ENCODE measurements at places on chromosomes 1 and 21.

DNA sequence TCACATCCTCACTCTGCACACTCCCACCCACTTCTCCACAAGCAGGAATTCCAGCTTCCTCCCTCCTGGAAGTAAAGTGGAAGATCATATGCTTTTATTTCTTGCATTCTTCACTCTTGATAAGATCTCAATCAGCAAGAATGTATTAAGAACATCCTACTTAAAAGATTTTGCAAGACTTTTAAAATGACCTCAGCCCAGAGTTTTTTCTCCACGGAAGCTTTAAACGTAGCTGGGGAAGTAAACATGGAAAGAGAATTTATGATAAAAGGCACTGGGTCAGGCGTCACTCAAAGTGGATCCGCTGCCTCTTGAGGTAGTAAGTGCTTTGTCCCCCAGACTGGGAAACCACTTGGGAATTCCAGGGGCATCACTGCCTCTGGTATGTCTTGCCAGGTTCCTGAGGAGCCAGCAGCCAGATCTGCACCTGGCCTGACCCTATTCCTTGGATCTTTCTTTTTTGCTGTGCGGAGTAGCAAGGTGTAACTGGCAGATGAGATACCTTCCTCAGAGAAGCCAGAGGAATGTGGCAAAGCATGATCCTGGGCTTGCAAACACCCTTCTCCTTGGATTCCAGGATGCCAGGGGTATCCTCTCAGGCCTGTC is 33.9 kb downstream of the CDK18 start:
- no peak for DNase-seq

DNA sequence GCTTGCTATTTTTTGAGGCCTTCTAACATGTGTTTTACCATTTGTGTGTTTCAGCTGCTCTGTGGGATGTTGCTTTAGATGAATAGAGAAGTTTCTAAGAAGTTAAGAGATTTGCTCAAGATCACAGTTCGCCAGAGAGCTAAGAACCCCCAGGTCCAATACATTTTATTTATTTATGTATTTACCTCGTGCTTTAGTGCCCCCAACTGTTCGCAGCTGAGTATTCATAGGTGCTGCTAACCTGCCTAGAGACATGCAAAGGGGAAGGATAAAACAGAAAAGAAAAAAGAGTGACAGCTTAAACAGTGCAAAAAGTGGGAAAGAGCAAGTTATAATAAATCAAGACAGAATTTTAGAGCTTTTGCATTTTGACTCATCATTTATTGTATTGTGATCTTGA is 31.1 kb downstream of the NFYC start:
- DNase-seq = no peak

GRCh38 chr1:179779645-179780272 is 36.7 kb downstream of the FAM163A start:
- no peak for DNase-seq

GRCh38 chr21:19224090-19224489 is 820.5 kb upstream of the TMPRSS15 start:
- no peak for DNase-seq

DNA sequence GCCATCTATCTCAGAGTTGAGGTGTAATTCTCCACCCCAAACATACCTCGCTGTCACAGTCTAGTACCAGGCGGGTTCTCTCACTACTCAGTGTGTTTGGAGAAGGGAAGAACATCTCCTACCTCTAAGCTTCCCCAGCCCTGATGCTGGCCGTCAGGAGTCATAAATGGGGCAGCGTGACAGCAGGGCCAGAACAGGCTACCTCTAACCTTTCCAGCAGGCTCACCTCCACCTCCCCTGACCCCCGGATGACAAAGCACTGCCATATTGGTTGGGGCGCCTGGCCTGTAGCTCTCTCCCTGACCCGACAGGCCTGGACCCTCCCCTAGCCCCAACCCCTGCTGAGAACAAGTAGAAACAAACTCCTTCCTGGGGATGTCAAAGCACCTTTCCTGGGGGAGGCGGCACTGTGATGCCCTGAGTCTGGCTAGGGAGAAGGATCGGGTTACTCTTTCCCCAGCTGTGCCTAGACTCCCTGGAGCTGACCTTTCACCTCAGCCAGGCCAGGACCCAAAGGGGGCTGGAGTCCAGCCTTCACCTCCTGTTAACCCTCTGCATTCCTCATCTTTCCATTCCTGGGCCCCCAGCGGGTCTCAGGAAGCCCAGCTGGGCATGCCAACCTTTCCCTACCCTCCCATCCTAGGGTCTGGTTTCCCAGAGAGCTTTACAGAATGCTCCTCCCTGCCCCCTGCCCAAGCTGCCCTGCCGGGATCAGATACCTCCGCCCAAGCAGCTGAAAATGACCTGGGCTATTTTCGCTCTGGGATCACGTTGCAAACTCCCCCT is 34.2 kb downstream of the AHDC1 start:
- DNase-seq = no peak

DNA sequence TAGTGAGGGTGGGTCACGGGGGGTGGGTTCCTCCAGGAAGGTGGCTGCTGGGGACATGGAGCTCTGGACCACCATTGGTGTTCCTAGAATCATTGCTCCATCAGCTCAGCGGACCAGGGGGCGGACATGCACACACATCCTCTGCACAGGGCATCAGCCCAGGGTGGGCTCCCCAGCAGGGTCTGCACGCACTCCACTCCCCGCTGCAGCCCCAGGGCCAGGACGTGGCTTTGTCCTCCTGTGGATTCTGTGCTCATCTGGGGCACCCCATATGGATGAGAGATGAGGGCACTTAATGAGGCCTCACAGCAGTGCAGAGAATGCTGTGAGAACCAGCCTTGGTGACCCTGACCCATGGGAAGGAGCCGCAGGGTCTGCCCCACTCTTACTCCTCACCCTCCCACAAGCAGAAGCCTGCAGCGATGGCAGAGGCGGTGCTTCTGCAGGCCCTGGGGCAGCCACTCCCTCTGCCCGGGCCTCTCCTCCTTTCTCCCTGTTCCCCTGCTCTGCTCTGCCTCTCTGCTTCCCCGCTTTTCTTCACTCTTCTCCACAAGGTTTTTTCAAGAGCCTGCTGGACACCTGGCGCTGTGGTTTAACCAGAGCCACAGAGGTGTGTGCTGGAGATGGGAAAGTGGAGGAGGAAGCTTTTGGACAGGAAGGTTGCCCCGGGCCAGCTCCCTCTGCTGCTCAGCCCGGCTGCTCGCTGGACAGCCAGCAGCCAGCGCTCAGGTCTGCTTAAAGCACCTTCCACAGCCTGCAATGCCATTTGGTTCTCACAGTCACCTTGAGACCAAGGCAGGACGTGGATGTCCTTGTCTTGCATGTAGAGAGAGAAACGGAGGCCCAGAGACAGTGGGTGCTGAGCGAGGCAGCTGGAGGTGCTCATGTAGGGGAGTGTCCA is 26.3 kb upstream of the PCBP3 start:
- no peak for DNase-seq

DNA sequence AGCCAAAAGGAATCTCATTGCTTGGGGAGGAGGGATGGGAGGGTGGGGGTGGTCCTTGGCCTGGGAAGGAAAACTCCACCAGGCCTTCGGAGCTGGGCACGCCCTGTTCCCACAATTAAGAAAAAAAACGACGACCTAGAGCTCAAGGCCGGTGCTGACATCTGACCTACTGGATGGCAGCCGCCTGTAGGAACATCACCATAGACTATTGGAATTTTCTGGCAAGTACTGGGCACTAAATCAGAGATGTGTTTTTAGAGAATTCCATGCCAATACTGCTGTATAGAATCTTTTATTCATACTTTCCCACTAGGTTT is 729 bp downstream of the NADK start:
- no peak for DNase-seq

- no peak for DNase-seq
These were observed 465.7 kb downstream of the PLPP3 start for GRCh38 chr1:56113679-56114078.

DNA sequence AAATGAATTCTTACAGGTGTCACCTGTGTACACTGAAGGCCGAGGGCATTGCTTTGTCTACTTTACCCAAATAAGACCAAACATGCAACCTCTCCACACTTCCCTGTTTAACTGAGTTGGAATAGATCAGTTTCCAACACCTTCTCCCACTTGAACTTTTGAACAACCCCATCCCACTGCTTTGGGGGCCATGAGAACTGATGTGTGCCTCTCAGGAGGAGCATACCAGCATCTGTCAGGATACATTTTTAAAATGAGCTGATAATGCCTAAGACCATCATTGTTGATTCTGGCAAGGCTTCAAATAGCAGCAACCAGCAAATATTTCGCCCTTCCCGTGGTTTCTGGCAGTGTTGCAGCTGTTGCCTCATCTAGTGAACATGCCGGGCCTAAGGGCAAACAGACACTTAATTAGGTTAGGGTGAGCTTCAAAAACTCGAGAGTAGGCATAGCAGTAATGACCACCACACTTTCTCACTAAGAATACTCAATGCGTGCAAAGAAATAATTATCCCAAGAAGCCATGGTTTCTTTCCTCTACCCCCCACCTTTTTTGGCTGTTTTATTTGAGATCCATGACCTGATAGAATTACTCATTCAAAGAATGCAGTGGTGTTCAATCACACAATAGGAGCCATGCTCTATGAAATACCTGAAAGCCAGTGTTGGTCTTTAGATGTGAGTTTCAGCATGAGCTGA is 63.7 kb downstream of the MAP10 start:
- no peak for DNase-seq

DNA sequence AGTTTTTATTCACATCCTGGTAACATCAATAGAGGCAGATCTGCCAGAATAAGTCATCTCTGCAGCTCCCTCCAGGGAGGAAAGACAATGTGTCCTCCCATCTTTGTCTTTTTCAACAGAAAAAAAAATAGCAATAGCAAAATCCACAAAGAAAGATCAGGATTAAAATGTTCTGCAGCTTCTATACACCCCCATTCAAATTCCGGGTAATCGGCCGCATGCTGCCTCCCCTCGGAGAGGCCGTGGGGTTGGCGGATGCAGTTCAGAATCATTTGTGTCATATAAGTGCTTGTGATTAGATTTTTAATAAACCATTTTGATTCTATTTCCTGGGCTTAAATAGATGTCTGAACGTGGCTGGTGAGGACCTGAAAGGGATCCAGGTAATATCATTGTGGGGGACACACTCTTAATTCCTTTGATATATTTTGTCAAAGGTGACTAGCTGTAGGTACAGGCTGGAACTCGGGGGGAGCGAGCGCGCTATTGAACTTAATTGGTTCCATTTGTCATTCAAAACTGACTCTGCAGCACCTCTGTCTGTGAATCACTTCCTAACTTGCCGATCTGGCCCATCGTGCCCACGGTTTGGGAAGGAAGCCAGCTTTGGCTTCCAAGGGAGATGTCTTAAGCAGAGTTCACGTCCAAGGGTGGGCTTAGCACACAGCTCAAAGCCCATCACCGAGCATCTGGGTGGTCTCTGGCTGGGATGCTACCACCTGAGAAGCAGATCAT is 85.6 kb upstream of the ARHGEF16 start:
- no peak for DNase-seq

DNA sequence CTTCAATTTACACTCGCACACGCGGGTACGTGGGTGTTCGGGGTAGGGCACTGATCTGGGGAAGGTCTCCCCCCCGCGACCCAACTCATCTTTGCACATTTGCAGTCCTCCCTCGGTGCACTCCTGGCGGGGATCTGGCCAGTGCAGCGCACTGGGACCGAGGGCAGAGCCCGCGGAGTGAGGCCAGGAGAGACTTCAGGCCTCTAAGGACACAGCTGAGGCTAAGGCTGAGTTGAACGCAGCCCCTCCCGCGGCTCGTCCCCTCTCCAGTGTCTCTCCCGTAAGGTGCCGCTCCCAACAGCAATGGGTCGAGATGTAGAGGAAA is 936 bp upstream of the NCAM2 start:
- DNase-seq = no peak

DNA sequence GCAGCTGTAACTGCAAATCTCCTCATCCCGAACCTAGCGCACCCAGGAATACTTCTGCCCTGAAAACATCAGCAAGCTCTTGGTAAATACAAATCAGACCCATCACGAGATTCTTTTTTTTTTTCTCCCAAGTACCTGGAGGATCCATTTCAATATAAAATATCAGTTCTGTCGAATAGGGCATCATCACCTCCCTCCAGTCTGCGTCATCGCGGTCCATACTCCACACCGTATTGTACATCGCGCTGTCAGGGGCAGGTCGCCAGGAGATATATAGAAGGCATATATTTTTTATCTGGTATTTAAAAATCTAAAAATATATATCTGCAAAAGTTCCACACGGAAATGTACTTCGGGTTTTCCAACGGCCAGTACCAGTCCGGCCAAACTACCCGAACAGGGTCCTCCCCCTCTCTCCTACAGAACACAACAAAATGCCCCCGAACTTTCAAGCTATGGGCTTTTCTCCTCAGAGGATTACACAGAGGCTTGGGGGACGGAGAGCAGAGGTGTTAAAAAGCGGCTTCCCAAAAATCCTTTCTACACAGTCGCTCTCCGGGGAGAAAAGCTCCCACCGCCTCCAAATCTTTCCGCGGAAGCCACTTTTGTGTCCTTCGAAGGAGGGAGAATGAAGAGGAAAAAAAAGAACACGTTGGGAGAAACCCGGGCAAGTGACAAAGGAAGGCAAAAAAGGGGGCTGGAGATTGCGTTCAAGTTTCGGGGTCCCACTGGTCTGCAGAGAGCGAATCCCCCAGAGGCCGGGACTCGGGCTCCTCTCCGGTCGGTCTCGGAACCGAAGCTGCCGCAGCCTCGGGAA is 509 bp downstream of the PIK3R3 start:
- no peak for DNase-seq

- no peak for DNase-seq
These were observed 240.4 kb downstream of the HMCN1 start for GRCh38 chr1:185974367-185975170.

DNA sequence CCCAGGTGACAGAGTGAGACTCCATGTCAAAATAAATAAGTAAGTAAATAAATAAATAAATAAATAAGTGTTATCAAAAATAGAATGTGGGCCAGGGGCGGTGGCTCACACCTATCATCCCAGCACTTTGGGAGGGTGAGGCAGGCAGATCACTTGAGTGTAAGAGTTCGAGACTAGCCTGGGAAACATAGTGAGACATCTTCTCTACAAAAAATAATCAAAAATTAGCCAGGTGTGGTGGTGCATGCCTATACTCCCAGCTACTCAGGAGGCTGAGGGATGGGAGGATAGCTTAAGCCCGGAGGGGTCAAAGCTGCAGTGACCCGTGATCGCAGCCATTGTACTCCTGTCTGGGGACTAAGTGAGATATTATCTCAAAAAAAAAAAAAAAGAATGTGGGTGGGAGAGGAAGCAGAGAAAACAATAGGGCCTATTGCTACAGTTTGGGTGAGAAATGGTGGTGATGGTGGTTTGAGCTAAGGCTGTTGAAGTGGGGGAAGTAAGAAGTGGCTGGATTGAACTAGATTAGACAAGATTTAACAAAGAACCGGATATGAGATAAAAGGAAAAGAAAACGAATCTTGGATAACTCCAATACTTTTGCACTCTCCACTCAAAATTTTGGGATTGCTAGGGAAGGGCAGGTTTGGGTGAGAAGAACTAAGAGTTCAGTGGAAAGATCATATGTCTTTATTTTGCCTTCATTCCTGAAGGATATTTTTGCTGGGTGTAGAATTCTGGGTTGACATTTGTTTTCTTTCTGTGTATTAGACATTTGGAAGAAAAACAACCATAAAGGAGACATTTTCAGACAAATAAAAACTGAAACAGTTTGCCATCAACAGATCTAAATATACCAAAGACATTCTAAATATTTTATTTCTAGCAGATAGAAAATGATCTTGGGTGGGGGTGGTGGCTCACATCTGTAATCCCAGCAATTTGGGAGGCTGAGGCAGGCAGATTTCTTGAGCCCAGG is 57.1 kb upstream of the SPOCD1 start:
- DNase-seq = no peak

- no peak for DNase-seq
These were observed 227.3 kb upstream of the TMEM51 start for GRCh38 chr1:14926229-14926628.

- no peak for DNase-seq
These were observed 77.9 kb upstream of the LPGAT1 start for GRCh38 chr1:211908453-211908852.

All from effector CD4-positive, alpha-beta T cell (primary cell).